AG10803 (cell line): ENCODE measurements at places on chromosomes 12 and 14.
A peak's percentile ranks its signal among the peaks of the same experiment; 100 is the strongest.

GRCh38 chr14:35988972-35989690, 163.0 kb downstream of the BRMS1L start:
- DNase-seq: no peak

DNA sequence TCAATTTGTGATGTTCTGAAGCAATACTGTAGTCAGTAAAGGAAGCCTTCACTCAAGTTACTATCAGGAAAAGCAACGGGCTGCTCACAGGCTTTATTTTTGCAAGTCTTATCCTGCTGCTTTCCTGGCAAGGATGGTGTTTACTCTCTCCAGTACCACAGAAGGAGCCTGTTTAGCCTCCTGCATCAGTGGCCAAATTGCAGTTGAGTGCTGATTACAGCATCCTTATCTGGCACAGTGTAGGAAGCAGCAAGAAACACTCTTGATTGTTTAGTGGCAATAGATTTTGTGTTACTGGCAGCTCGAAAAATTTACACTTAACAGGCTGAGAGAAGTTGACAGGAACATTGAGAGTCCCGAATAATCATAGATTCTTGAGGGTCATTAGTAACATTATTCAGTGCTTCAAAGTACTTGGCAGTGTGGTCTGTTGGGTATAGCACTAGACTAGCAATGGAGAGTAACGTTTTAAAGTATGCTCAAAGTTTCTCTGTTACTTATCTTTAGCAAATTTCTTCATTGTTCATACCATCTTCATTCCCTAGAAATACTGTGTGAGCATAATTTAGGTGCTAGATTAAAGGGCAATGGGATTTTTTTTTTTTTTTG, 11.7 kb downstream of the TULP3 start:
- peak; percentile 38 for DNase-seq

- peak; percentile 82 for DNase-seq
These were observed 239.3 kb downstream of the MED13L start for GRCh38 chr12:116037941-116038837.

GRCh38 chr12:9897535-9897934, 16.2 kb downstream of the KLRF2 start:
- DNase-seq: no peak

GRCh38 chr14:101963052-101963451, 1.3 kb upstream of the DYNC1H1 start:
- DNase-seq: no peak

DNA sequence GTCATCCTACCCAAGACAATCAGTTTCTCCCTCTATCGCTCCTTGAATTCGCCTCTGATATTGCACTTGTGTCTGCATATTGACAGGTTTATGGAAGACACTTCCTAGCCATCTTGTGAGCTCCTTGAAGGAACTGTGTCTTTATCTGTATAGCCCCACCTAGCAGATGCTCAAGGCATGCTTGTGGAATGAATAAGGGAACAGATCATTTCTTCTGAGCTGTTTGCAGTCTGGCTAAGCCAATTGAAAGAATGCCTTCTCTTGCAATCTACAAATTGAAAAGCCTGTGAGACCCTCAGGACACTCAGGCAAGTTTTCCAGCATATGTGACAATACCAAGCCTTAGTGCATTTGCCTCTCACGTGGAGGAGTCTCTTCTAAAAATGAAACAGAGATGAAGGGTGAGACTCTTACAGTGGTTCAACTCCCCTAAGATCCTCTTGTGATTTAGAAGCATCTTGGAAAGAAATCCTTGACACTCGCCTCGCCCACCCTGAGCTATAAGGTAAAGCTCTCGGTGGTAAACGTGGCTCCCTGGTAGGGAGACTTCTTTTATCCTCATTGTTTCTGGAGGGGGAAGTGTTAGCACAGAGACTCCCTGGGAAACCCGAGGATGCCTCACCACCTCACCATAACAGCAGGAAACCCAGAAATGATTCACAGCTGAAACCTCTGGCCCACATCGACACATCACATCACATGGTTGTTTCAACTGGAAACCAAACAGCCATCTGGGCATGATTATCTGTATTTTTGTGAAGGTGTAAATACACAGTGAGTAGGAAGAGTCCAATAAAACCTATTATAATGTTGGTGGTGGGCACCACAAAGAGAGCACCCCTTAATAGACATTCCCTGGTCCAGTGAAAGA, 112.3 kb upstream of the BCL2L14 start:
- DNase-seq: peak; percentile 93

DNA sequence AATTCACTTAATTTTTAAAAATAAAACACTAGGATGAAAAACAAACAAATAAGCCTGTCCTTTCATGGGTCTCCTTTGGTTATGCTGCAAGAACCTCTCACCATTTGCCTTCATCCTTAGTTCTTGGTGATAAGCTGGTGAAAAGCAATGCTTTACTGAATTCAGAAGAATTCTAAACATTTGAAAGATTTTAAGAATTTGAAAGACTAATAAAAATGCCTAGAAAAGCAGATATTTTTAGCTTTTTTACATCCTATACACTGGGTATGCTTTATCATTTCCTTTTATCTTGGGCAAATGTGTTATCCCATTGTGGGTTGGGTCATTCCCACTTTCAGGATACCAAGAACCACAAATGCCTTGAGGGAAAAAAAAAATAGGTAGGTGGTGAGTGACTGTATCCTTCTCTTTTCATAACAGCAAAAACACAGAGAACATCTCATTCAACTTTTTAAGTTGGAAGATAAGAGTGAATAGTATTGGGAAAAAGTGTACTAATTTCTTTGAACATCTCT, 197.1 kb upstream of the ABCD2 start:
- peak; percentile 18 for DNase-seq

DNA sequence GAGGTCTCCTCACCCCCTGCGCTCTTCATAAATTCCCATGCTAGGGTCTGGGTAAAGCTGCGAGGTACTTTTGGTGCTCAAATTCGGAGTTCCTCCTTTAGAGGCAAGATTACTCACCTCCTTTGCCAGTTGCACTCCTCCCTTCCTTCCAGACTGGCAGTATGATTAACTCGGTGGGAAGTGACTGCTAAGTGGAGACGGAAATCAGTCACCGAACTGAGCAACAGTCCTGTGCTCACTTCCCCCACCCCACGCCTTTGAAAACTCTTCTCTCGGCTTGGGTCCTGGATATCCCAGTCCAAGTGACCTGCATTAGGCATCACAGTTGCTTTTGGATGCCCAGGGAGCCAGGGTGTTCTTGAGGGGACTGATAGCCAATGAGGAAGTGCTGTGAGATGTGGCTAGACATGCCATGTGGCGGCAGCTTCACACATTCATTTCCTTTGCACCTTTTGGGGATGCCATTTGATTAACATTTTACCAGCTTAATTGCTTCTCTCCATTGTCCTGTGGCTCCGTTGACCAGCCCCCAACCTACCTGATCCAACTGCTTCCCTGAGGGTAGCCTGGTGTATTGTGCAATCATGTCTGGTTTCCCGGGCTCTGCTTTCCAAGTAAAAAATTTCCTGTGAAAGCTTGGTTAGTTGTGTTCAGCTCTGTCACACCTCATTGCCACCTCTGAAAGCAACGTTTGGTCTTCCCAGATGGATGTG, 840 bp downstream of the PNP start:
- DNase-seq: peak; percentile 45

- no peak for DNase-seq
These were observed 29.4 kb downstream of the GNG2 start for GRCh38 chr14:51889851-51890250.

GRCh38 chr14:56648508-56649301, 69.1 kb downstream of the TMEM260 start:
- no peak for DNase-seq

GRCh38 chr14:64685371-64686281, 18.6 kb upstream of the PLEKHG3 start:
- peak; percentile 35 for DNase-seq
